Forelimb muscle (tissue), 1 donor: ENCODE measurements at places on chromosomes 12 and 14. TPM values are rescaled to one million over a fixed set of nuclear protein-coding genes. Genes with fewer than 3 reads are reported as not detected.

FOXN3 gene
- 70.1 TPM for polyA plus RNA-seq

DNA sequence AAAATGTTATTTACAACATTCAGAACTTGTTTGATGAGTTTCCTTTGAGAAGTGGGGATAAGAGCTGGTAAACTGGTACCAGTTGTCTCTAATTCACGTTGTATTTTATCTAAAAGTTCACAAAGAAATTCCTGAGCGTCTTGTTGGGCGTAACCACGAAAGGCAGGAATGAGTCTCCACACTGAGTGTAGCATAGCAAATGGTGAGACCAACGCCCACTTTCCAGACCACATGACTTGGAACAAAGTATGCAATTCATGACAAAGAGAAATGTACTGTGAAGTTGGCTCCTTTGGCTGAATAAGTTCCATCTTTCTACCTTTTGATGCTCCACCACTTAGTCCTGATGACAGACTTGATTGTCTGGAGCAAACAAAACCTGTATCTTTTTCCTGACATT lies 18.4 kb downstream of the USP44 start:
- no peak for DNase-seq

GRCh38 chr12:56337753-56338251 lies 882 bp upstream of the IL23A start:
- DNase-seq = no peak

TROAP gene
- polyA plus RNA-seq = 11.4 TPM

- DNase-seq = peak; percentile 89
Measured at GRCh38 chr12:121802843-121803698, 738 bp upstream of the SETD1B start.

DNA sequence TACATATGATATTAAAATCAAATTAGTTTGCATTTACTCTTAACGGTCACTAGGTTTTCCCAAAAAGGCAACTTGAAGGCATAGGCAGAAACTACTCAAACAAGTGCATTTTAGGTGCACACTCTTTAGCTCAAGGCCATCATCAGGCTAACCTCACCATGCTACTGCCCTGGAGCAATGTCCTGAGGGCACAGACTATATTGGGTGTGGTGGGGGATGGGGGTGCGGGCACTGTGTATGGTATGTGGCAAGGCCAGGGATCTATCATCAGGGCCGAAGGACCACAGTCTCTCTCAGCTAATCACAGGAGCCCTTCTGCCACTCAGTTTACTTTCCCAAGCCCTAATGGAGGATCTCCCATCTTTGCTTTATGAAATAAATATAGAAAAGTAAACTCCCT lies 51.9 kb downstream of the SH2B3 start:
- DNase-seq = no peak

TMTC3 gene
- polyA plus RNA-seq = 12.3 TPM

KRT77 gene
- not detected for polyA plus RNA-seq

SMOC1 gene
- polyA plus RNA-seq = 5.1 TPM

DNA sequence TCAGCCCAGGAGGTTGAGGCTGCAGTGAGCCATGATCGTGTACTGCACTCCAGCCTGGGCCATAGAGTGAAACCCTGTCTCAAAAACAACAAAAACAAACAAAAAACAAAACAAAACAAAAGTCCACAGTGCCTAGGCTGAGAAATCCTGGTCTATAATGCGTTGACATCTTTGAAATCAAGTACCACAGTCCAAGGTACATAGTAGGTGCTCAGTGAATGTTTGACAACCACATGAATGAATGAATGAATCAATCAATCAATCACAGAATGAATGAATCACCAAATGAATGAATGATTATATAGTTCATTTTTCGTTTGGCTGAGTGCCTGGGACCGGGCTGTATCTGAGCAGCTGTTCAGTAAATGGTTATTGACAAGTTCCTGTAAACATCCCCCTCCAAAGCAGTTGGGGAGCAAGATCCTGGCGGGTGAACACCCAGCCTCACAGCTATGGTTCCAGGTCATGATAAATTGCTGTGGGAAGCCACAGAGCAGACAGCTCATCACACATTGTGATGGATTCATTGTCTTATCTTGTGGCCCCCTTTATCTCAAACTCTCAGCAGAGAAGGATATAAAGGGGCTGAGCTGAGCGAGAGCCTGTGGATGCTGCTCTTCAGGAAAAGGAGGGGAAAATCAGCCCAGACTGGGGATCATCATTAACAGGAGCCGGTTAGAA lies 30.4 kb upstream of the IFT81 start:
- no peak for DNase-seq

DNA sequence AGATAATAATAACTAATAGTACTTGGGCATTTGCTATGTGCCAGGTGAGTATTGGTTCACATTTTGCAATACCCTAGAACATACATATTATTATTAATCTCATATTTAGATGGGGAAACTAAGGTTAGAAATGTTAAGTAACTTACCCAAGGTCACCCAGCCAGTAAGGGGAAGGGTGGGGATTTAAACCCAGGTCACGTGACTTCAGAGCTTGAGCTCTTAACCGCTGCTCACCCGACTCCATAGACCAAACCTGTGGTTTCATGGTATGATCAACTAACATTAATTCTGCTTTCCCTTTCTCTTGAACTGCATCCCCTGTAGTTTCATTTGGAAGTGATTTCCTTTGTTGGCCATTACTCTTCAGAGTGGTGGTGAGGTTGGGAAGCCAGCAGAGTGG lies 242.3 kb downstream of the NRXN3 start:
- no peak for DNase-seq

- DNase-seq = no peak
Measured at GRCh38 chr14:91228112-91229004, 16.1 kb downstream of the GPR68 start.

DNA sequence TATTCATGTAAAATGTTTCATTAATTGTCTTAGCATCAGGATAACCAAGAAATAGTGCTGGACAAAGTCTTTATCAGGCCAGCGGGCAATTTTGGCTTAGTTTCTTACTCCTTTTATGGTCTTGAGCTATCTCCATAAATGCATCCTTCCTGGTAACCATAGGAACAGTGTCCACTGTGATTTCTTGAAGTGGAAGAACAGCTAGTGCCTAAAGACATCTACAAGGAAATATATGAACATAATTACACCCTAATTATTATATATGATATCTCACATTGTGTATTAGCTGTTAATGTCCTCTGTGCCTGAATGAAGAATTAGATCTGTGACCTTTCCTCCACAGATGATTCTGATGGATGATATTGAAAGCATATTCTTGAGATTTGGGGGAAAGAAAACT lies 286.7 kb upstream of the ATXN7L3B start:
- no peak for DNase-seq

- DNase-seq = no peak
Measured at GRCh38 chr12:91563011-91563765, 380.6 kb upstream of the DCN start.

DNA sequence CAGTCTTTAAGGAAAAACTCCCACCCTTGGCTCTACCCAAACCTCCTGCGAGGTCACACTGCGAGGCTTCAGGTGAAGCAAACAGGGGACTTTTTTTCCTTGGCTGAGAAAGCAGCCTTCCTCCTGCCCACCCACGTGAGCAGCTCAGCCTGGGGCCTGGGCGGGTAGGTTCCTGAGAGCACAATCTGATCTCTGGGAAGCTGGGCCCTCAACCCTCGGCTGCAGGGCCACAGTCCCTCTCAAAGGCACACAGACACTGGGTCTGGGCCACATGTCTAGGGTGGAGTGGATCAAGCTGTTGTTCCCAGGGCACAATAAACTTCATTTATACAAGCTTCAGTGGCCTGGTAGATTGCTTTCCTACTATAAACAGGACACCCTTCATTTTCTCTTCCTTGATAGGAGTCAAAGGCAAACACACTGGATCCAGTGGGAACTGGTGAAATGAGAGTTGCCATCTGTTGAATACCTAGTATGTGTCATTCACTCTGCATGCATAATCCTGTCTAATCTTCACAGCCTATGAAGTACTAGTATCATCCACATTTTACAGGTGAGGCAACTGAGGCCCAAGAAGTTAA lies 41.3 kb upstream of the PNMA1 start:
- DNase-seq = no peak

KLHL33 gene
- 1.1 TPM for polyA plus RNA-seq

- DNase-seq = no peak
Measured at GRCh38 chr12:47316609-47317049, 236.9 kb upstream of the AMIGO2 start.

GRCh38 chr12:75727577-75727976 lies 216.2 kb upstream of the KRR1 start:
- DNase-seq = no peak

DNA sequence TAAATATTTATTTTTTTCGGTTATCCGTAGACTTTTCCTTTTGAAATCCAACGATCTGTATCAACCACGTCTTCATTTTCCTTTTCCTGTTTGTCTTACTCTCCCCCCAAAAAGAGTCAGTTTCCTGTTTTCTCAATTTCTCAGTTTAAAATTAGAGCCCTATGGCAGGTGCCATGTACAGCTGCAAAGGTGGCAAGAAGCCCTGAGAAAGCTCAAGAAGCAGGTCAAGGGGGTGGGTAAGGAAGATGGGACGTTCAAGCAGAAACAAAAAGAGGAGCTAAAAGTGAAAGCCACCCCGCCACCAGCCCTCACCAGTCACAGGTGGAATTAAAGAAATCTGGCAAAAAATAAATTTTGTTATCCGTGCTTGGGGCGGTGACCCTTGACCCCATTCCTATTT lies 26.7 kb downstream of the SLC35E3 start:
- no peak for DNase-seq

DNA sequence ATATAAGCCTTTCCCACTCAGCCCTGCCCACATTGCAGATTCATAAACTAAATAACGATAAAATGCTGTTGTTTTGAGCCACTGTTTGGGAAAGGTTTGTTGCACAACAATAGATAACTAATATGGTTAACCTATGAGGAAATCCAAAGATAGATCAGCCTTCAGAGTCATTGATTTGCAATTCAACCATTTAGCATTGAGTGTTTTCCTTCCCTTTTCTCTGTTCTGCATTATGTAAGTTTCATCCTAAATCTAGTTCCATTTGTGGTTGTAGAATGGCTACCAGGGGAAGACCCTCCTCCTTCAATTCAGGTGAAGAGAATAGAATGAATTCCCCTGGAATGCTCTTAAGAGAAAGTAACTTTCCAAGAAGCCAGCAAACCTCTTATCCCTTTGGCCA lies 19.6 kb downstream of the TC2N start:
- no peak for DNase-seq

- DNase-seq = no peak
Measured at GRCh38 chr12:124971603-124972002, 17.3 kb downstream of the DHX37 start.

PSEN1 gene
- polyA plus RNA-seq = 29.6 TPM

KCNK13 gene
- 0.30 TPM for polyA plus RNA-seq

RNASE11 gene
- not detected for polyA plus RNA-seq

PIGH gene
- polyA plus RNA-seq = 12.8 TPM

GRCh38 chr14:76900682-76901081 lies 74.5 kb downstream of the LRRC74A start:
- no peak for DNase-seq

DNA sequence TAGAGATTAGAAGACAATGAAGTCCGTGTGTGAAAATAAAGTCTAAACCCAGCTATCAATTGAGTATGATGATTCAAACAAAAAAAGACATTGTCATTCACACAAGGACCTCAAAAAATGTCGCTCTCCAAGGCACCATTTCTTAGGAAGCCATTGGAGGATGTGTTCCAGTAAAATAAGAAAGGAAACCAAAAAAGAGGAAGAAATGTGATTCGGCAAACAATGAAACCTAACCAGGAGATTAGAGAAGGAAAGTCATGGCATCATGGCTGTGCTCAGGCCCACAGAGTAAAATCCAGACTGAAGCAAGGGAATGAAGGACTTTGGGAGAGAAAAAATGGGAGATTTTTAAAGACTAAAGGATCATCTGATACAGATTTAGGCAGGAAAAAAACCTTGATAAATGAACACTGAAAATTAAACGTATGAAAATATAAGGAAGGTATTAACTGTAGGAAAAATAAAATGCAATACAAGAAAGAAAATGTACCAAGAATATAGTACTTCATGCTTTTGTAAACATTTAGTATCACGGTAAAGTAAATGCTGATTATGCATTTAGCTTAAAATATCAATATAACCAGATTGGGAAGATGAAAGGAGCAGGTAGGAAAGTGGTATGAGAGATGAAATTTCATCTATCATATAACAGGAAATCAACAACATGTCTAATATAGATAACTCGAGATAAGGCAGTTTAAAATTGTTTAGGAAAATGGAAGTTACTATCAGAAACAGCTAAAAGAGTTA lies 38.2 kb upstream of the MTHFD1 start:
- DNase-seq = no peak

DNA sequence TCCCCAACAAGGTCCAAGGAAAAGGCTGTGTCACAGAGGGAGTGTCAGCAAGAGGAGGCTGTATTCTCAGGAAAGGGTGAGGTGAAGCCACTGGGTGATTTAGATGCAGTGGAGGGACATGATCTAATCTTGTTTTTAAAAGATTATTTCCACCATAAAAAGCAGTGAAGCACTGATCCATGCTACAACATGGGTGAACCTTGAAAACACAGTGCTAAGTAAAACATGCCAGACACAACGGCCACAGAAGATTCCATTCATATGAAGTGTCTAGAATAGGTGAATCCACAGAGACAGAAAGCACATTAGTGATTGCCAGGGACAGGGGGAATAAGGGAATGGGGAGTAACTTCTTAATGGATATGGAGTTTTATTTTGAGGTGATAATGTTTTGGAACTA lies 12.8 kb downstream of the RITA1 start:
- no peak for DNase-seq

CD27 gene
- 1.5 TPM for polyA plus RNA-seq

- no peak for DNase-seq
Measured at GRCh38 chr14:92866181-92866752, 56.7 kb upstream of the CHGA start.

LRRK2 gene
- polyA plus RNA-seq = 4.5 TPM

RTN1 gene
- 1.5 TPM for polyA plus RNA-seq

DNA sequence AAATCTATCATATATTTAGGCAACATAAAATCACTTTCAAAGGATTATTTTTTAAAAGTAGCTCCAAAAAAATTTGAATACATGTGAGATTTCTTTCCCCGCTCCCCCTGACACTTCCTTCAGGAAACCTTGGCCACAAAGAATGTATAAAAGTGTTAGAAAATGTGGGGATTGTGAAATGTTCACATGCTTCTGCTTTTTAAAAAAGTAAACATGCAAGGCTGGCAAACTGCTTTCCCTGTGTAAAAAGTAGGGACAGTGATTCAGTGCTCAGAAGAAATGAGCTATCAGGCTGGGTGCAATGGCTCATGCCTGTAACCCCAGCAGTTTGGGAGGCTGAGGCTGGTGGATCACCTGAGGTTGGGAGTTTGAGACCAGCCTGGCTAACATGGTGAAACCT lies 26.6 kb downstream of the MBIP start:
- DNase-seq = peak; percentile 6

GRCh38 chr12:3658327-3659163 lies 94.4 kb downstream of the CRACR2A start:
- DNase-seq = no peak
